Stimulated activated CD4-positive, alpha-beta T cell treated with anti-CD3 and anti-CD28 coated beads, Interleukin-4, amount 100 ng/mL, for 48 hours (primary cell): ENCODE measurements at places on chromosomes 1 and 21.

- DNase-seq = no peak
Measured at GRCh38 chr1:231021540-231022031, 18.5 kb downstream of the FAM89A start.

- no peak for DNase-seq
Measured at GRCh38 chr1:233490488-233490887, 123.4 kb upstream of the KCNK1 start.

GRCh38 chr1:57761628-57762027 is 337.8 kb upstream of the DAB1 start:
- DNase-seq = no peak

DNA sequence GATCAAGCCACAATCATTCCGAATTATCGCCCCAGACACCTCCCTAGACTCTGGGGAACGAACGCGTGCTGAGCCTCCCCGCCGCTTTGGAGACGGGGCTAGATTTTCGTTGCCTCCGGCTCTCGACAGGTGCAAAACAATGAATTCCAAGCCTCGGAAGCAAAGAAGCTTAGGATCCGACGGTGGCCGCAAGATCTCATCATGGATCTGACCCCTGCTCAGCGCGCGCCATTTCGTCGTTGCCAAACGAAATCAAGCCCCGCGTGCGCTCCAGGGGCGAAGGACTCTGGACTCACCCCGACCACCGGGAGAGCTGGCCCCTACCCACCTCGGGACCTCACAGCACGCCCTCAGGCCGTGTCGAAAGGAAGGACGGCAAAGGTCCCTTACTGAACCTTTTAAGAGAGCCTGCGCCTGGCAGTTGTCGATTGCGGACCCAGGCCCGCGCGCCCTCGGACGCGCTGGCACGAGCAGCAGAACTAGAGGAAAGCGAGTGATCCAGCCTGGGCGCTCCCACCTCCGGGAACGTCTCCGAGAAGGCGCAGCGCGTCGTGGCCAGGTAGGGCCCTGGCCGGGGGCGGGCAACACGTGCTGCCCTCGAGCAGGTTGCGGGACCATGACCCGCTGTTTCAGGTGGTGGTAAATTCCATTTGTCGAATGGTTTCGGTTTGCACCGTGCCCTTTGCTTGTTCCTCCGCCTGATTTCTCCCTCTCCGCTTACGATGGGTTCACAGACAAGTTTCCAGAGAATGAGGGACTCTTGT is 1.6 kb upstream of the RUNX3 start:
- DNase-seq = no peak

- peak; percentile 57 for DNase-seq
Measured at GRCh38 chr1:1540090-1540817, at the start of gene TMEM240. Gene TMEM240, minus strand, starts transcription at chr1:1540624. Its CDS starts 278 bp downstream, at chr1:1540346.

GRCh38 chr1:101006553-101006952 is 19.0 kb downstream of the DPH5 start:
- no peak for DNase-seq

- DNase-seq = peak; percentile 69
Measured at GRCh38 chr21:31098576-31099005, 60.3 kb upstream of the KRTAP19-8 start.

DNA sequence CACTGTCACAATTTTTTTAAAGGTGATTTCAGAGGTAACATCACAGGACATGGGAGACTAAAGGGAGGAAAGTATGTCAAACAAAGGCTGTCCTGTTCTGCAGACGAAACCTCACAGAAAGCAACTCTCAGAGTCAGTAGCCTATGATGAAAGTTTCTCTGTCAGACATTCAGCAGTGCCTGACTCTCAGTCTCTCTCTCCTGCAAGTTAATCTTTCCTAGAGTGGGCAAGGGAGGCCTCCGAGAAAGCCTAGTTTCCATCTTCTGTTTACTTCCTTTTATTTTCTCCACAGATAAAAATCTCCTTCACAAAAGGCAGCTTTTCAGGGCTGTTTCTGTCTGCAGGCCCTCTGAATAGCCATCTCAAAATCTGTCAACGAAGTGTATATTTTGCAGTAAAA is 24.9 kb upstream of the FMO2 start:
- DNase-seq = no peak

GRCh38 chr1:116003823-116004222 is 27.5 kb downstream of the SLC22A15 start:
- no peak for DNase-seq

DNA sequence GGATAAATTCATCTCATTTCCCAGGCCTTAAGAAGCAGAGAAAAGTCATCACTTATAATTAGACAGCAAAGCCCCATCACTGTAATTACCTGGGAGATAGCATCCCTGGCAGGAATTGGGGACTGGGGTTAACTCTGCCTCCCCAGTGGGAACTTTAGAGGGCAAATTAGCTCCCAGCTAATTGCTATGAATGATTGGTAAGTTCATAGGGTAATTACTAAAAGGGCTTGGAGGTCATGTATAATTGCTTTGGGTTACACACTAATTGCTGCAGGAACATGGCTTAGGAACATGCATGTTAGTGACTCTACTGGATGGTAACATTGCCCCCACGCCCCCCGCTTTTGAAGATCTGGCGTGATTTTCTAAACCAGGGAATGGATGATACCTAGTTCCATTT is 64.8 kb downstream of the UBE2T start:
- no peak for DNase-seq

GRCh38 chr1:221032637-221033280 is 153.5 kb downstream of the HLX start:
- DNase-seq = no peak

DNA sequence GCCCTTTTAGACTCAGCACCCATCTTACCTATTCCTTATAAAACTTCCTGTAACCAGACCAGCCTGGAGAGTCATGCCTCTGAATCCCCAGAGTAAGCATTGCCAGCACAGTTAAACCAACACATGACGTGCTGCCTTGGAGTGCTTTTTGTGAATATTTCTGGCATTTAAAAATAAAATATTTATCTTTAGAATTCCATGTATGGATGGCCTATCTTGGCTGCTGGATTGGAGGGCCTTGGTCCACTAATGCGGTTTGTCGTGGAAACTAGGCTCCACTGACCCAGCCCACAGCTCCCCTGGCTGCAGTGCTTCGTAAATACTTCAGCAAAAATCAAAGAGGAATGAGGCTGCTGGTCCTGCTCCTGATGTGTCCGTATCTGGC is 17.5 kb downstream of the MTARC1 start:
- DNase-seq = no peak

- peak; percentile 19 for DNase-seq
Measured at GRCh38 chr1:48697066-48697707, 79.5 kb downstream of the BEND5 start.

- DNase-seq = no peak
Measured at GRCh38 chr1:42332877-42333276, 2.2 kb downstream of the FOXJ3 start.
